Left lung (tissue), 14 donors: ENCODE measurements at places on chromosomes 2 and 18. TPM values are rescaled to one million over a fixed set of nuclear protein-coding genes. Genes with fewer than 3 reads are reported as not detected.

GRCh38 chr2:232854082-232854481 lies 16.0 kb upstream of the SNORC start:
- no peak for DNase-seq

DNA sequence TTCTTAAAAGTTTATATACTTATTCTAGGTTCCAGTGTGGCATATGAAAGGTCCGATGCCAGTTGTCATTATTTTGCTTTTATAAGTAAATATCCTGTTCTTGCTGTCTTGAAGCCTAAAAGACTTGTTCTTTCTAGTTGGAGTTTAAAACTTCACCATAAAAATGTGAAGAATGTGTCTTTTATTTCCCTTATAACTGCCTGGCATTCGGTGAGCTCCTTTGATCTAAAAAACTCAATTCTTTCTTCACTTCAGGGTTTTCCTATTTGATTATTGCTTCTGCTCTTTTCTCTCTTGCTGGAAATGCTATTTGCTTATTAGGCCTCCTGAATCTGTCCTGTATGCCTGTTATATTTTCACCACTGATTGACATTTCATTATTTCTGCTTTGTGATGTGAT lies 51.6 kb downstream of the TSPYL6 start:
- no peak for DNase-seq

GRCh38 chr2:101145406-101145805 lies 5.8 kb downstream of the TBC1D8 start:
- no peak for DNase-seq

- DNase-seq, result no peak
Observed at GRCh38 chr2:6557737-6558136, 308.0 kb downstream of the CMPK2 start.

DNA sequence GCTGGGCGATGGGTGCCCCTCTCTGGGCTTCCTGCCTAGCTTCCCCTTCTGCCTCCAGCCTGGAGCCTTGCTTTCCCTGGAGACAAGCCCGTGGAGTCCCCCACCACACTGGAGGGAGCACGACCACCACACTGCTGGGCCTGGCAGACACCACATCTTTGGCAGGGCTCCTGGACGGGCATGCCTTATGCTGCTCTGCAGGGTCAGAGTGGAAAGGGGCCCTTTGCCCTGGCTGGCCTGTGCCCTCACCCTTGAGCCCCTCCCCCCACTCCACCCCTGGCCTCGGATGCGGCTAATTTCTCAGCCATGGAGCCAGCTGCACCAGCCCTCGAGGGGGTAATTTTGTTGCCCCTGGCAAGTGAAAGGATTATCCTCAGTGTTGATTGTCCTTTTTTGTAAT lies 194.5 kb downstream of the LOXHD1 start:
- DNase-seq, result no peak

RESP18 gene
- total RNA-seq, result not detected
